ENCODE measurements at places on chromosomes 4 and X. TPM values are rescaled to one million over a fixed set of nuclear protein-coding genes. Genes with fewer than 3 reads are reported as not detected.

XPNPEP2 gene
- 0.80 TPM for total RNA-seq

BBS12 gene
- 3.7 TPM for total RNA-seq

GRCh38 chr4:53507671-53508286 is 83.5 kb downstream of the LNX1 start:
- no peak for DNase-seq

SHROOM3 gene
- total RNA-seq = not detected

DNA sequence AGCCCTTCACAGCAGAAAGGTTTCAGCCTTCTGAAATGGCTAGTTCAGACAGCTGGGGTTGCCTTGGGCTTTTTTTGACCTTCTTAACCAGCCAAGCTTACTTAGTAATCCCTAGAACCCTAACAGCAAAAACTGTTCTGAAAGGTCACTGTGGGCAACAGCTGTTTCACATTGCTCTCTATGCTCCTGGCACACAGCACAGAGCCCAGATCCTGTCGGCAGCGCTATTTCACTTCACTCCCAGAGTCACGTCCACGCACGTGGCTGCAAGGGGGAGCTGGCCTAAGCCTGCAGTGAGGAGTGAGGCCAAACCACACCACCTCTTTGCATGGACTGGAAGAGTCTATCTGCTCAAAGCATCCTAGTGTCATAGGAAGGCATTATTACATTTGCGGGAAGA is 32.0 kb upstream of the STS start:
- no peak for DNase-seq

SATL1 gene
- not detected for total RNA-seq

GRCh38 chr4:3114377-3114776 is 39.9 kb downstream of the HTT start:
- no peak for DNase-seq

USP17L18 gene
- total RNA-seq = not detected

ZCCHC12 gene
- 3.1 TPM for total RNA-seq

DNA sequence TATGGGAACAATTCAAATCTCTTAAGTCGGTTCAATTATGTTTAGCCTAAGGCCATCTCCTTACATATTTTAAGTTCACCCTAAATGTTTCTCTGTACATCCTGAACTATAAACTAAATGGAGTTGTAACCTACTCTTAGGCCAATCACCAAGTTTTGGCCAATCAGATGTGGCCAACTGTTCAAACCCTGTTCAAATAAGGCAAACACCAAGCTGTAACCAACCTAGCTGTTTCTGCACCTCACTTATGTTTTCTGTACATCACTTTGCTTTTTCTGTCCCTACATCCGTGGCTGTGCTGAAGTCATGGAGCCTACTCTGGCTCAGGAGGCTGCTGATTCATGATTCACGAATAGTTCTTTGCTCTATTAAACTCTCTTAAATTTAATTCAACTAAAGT is 165.3 kb downstream of the GASK1B start:
- DNase-seq = no peak
